ENCODE measurements at places on chromosomes 1 and 21. TPM values are rescaled to one million over a fixed set of nuclear protein-coding genes. Genes with fewer than 3 reads are reported as not detected.

DNA sequence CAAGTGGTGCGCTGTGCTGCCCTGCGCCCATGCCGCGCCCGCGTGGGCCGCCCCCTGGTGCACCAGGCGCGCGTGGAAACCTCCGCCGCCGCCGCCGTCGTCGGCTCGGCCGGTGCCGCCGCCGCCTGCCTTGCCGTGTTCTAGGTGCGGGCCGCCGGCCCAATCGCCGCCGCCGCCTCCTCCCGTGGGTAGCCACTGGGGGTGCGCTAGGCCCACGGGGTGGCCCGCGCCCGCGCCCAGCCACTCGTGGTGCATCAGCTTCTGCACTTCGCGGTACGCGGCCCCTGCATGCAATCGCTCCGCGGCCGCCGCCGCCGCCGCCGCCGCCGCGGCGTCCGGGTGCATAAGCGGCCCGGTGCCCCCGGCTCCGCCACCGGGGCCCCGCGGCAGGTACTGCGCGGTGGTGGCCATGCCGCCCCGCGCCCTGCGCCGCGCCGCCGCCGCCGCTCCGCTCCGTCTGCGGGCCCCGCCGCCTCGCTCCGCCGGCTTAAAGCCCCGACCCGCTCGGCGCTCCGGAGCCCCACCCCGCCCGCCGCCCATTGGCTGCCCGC lies at the start of gene POU3F1:
Gene POU3F1 (minus strand): TSS at position 461 of the 551 bp plus-strand sequence. CDS start 50 bp downstream, at position 411.
- H3K27ac ChIP-seq: no peak within 1 kb of the TSS
- peak within 1 kb of the TSS; percentile 60 for H3K4me3 ChIP-seq
- no peaks in the 10 kb centered on the region for H3K36me3 ChIP-seq
- no peaks in the 10 kb centered on the region for H3K4me1 ChIP-seq
- DNase-seq: no peak
- H3K27me3 ChIP-seq: peaks cover 79% of the 10 kb centered on the region

- H3K36me3 ChIP-seq: no peaks in the 10 kb centered on the region
- no peak overlapping the region for H3K4me3 ChIP-seq
- H3K4me1 ChIP-seq: peaks cover 21% of the 10 kb centered on the region
- H3K27me3 ChIP-seq: no peaks in the 10 kb centered on the region
These were observed 111.1 kb downstream of the CASZ1 start for GRCh38 chr1:10685196-10685807.

DNA sequence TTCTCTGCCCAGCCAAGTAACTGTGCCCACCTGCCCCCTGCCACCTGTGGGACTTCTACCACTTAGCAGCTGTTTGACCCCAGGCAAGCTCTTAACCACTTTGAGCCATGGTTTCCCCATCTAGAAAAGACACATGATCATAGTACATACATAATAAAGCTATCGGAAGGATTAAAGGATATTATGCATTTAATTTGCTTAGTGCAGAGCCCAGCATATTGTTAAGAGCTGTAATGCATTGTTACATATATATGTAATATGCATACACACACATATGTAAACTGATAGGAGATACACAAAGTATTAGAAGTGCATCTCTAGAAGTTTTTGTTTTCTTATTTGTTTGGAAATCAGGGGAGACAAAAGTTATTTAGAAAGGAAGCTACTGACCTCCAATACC lies 83.5 kb upstream of the ZBTB40 start:
- no peaks in the 10 kb centered on the region for H3K4me1 ChIP-seq
- no peak overlapping the region for H3K4me3 ChIP-seq
- H3K27me3 ChIP-seq: no peaks in the 10 kb centered on the region
- no peak overlapping the region for H3K27ac ChIP-seq

GRCh38 chr1:68230484-68230802 lies 1.9 kb downstream of the WLS start:
- H3K4me3 ChIP-seq: peak overlapping the region; percentile 97
- peak; percentile 63 for DNase-seq
- peaks cover 11% of the 10 kb centered on the region for H3K27me3 ChIP-seq
- H3K27ac ChIP-seq: peak overlapping the region; percentile 28
- peaks cover 7% of the 10 kb centered on the region for H3K36me3 ChIP-seq

CFHR1 gene
- total RNA-seq: not detected

DNA sequence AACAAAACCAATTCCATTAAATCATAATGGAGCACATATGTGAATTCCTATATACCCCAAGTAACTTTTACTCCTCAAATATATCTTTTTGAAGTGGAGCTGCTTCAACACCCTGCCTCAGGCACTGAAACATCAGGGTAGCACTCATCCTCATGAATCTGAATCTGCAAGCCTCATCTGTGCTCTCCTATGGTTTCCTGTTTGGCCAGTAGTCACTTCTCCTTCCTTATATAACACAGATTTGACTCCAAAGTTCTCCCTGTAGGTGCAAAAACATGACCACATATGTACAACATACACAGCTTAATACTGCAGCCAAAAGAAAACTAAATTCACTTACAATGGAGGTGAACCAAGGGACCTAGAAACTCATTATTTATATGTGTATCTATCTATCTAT lies 7.2 kb downstream of the TRIT1 start:
- DNase-seq: no peak
- no peak overlapping the region for H3K4me3 ChIP-seq
- peaks cover 29% of the 10 kb centered on the region for H3K36me3 ChIP-seq
- no peak overlapping the region for H3K27ac ChIP-seq

DNA sequence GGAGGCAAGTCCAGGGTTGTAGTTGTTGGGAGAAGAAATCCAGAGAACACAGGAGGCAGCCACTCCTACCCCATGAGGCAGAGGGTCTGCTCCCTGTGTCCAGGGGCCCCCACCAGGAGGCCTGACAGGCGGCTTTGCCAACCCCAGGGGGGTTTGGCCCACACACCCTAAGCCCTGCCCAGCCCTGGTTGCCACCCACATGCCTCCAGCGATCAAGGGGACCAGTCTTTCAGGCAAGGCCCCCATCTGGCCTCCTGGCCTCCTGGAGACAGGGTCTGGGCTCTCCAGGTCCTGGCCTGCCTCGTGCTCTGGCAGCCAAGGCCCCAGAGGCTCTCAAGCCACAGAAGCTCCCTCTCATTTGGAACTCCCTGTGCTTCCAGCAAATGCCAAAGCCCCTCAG lies 38.5 kb downstream of the SDC3 start:
- no peaks in the 10 kb centered on the region for H3K27me3 ChIP-seq
- no peak overlapping the region for H3K4me3 ChIP-seq

VSIG8 gene
- total RNA-seq: not detected

CATSPERE gene
- total RNA-seq: 0.33 TPM

MCOLN2 gene
- 0.23 TPM for total RNA-seq

DNA sequence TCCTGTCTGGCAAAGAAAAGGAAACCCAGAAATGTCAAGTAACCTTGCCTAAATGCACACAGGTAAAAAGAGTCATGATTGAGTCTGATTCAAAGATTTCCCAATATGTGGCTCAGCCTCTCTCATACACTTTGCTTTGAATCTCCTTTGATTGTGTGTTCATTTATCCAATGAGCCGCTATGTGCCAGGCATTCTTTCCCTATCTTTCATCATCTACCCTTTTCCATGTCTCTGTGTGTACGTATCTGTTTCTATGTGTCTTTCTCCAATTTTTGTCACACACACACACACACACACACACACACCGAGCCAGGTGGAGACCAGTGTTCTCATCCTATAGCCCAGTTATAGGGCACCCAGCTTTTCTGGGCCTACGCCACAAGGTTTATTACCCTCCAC lies 35.7 kb upstream of the BCL9 start:
- H3K4me3 ChIP-seq: peak overlapping the region; percentile 56
- no peaks in the 10 kb centered on the region for H3K27me3 ChIP-seq
- no peak overlapping the region for H3K27ac ChIP-seq
- DNase-seq: no peak
- no peaks in the 10 kb centered on the region for H3K36me3 ChIP-seq
- H3K4me1 ChIP-seq: peaks cover 5% of the 10 kb centered on the region

DNA sequence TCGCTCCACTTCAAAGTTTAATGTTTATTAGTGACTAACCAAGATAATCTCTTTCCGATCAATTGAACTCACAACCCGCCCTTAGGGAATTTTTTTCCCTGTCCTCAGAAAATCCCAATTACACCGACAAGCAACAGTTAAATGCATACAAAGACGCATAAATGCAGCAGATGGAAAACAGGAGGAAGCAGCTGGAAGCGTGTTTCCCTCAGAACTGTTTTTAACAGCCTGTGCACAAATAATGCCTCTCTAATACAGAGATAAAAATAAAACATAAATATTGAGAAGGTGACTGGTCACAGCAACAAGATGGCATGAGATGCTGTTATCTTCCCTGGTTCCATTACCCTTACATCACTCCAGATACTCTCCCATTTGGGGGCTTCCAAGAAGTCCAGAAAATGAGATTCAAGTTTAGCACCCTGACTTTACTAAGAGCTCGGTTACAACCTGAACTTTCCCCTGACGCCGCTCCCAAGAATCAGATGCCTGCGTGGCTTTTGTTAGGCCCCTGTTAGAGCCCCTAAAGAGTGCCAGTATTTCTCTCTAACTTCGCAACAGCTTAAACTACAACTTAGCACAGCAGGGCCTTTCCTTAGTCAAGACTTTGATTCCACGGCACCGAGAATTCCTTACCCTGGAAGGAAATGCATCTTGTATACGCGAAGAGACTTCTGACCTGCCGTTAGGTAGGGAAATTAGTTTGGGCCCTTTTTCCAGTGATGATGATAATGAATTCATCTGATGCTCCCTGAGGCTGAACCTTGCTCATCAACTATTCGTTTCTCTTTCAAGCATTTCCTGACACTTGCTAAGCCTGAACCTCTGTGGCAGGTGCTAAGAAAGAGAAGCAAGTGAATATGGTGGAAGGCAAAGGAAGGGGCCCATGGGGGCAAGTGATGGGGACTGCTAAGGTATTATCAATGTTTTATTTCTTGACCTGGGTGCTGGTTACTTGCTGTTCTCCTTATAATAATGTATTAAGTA lies 137.7 kb upstream of the SMYD2 start:
- no peaks in the 10 kb centered on the region for H3K4me1 ChIP-seq
- no peak overlapping the region for H3K27ac ChIP-seq
- H3K27me3 ChIP-seq: peaks cover 11% of the 10 kb centered on the region

KRTAP13-2 gene
- not detected for total RNA-seq

DNA sequence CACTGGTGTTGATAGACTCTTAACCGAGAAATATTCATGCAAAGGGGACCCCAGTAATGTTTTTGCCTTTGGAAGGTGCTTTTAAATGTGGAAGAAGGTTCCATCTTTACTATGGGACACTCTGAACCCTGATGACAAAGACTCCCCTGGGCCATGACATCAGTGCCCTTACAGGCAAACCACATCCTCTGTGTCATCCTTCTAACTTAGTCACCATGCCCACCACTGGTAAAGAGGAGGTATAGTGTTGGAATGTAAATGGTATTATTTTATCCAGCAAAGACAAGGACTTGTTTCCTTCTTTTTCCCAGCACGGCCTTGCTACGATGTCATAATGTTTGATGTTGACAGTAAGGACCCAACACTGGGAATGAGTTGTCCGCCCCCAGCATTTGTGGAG lies 12.6 kb downstream of the METTL13 start:
- no peak for DNase-seq
- no peak overlapping the region for H3K27ac ChIP-seq
- H3K27me3 ChIP-seq: no peaks in the 10 kb centered on the region
- H3K36me3 ChIP-seq: peaks cover 79% of the 10 kb centered on the region

CDA gene
- 1.3 TPM for total RNA-seq

- H3K27ac ChIP-seq: peak overlapping the region; percentile 64
- peak; percentile 65 for DNase-seq
- no peaks in the 10 kb centered on the region for H3K27me3 ChIP-seq
- H3K4me3 ChIP-seq: no peak overlapping the region
These were observed 65.5 kb upstream of the WNT4 start for GRCh38 chr1:22208268-22208972.

RIIAD1 gene
- total RNA-seq: not detected

- H3K36me3 ChIP-seq: peaks cover 34% of the 10 kb centered on the region
- H3K4me1 ChIP-seq: no peaks in the 10 kb centered on the region
These were observed 789 bp upstream of the S100A14 start for GRCh38 chr1:153616917-153617311.

DNA sequence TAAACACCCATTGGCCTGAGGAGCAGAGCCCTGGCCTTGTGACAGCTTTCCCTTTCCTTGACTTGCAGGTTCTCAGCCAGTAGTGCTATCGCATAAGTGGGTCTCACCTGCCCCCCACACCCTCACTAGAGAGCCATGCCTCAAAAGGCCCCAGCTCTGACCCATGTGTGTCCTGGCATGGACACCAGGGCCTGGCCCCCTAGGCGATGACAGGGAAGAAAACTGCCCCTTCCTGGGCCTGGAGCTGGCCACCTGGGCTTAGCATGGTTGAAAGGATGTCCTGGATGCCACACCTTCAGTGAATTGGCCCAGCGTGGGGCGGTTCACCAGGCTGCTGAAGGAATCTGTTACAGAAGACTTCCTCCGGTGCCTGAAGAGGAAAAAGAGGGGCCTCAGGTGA lies 18.5 kb downstream of the TTC39A start:
- H3K4me3 ChIP-seq: no peak overlapping the region
- H3K27ac ChIP-seq: no peak overlapping the region
- peak; percentile 65 for DNase-seq

DNA sequence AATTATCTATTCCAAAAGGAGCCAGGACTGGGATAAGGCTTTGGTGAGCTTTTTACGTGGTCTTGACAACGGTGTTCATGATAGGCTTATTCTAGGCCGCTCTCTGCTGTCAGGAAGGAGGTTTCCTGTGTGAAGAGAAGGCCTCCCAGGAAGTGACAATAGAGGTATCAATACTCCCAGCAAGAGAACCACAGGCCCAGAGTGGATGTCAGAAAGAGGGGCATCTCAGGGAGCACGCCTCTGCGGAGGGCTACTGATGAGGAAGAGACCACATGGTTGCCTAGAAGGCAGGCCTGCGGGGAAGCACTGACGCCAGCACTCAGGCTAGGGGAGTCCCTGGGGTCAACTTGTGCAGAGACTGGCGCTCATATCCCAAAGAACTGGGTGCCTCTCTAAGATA lies 60.4 kb downstream of the ITPKB start:
- H3K4me1 ChIP-seq: peaks cover 17% of the 10 kb centered on the region
- H3K27ac ChIP-seq: no peak overlapping the region
- H3K36me3 ChIP-seq: no peaks in the 10 kb centered on the region
- no peaks in the 10 kb centered on the region for H3K27me3 ChIP-seq
- DNase-seq: no peak

DNA sequence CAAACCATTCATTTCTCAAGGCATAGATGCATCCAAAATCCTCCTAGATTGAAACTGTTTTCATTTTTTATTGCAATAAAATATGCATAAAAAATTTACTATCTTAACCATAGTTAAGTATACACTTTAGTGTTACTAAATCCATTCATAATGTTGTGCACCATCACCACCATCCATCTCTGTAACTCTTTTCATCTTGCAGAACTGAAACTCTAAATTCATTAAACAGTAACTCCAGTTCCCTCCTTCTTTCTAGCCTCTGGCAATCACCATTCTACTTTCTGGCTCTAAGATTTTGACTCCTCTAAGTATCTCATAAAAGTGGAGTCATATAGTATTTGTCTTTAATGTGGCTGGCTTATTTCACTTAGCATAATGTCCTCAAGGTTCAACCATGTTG lies 236.8 kb downstream of the SMYD3 start:
- H3K27ac ChIP-seq: no peak overlapping the region
- H3K4me3 ChIP-seq: no peak overlapping the region
- DNase-seq: no peak
- H3K4me1 ChIP-seq: peaks cover 8% of the 10 kb centered on the region
- H3K27me3 ChIP-seq: no peaks in the 10 kb centered on the region

Measured in endodermal cell (in vitro differentiated cells).